Head of caudate nucleus (tissue), 42 donors: ENCODE measurements at places on chromosomes 11 and 22.
A peak's percentile ranks its signal among the peaks of the same experiment; 100 is the strongest.

- no peak for DNase-seq
Measured at GRCh38 chr11:59545179-59546020, 34.1 kb downstream of the OR4D9 start.

GRCh38 chr22:26124991-26125725, 44.1 kb upstream of the SEZ6L start:
- DNase-seq = no peak

DNA sequence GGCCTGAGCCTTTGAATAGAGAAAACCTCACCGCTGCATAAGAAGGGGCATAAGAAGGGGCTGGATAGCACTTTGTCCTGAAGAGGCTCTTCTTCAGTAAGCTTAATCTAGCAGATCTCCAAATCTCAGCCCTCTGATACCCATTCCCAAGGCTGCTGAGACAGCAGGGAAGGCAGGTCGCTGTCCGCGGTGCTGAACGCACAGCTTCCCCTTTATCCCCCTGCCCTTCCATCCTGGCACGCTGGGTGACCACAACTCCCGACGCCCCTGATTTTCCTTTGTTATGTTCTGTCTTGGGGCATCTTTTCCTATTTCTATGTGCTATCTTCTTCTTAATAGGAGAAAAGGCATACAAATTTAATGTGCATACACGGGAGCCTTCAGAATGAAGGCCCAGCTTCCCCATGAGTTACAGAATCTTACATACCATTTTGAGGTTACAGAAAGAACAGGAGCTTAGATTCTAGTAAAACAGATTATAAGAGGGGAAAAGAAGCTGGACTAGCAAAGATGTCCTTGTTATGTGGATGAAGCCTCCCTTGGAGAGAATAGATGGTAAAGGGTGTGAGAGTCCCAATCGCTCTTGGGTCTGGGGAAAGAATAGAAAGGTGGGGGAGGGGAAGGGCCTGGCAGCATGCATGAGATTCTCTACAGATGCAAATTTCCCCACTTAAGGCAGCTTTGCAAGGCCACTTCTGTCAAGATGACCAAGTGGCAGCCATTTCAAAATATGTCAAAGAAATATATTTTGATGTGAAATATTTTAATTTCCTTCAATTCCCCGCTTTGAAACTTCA, 5.7 kb upstream of the SULT4A1 start:
- DNase-seq = peak; percentile 43

DNA sequence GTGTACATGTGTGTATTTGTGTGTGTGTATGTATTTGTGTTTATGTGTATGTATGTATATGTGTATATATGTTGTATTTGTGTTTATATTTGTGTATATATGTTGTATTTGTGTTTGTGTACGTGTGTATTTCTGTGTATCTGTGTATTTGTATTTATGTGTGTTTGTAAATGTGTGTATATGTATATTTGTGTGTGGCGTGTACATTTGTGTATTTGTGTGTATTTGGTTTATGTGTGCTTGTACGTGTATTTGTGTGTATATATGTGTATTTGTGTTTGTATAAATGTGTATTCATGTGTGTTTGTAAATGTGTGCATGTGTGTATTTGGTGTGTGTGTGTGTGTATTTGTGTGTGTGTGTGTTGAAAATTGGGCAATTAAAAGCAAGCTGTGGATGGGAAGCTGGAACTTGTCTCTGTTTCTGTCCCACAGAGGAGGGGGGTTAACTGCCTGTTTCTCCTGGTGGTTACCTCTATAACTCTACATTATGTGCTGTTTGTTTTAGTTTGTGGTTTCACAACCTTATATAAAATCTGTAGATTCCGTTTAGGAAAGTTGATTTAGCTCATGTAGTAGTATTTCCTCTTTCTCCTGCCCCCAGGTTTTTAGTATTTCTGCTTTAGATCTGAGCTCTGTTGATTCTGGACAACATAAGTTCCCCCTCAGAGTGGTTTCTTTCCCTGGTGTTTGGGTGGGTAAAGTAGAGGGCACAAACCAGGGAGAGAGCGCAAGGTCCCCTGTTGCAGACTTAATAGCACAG, 28.9 kb downstream of the AP2A2 start:
- DNase-seq = no peak

- no peak for DNase-seq
Measured at GRCh38 chr22:48226026-48227013, 1463.9 kb downstream of the TBC1D22A start.

DNA sequence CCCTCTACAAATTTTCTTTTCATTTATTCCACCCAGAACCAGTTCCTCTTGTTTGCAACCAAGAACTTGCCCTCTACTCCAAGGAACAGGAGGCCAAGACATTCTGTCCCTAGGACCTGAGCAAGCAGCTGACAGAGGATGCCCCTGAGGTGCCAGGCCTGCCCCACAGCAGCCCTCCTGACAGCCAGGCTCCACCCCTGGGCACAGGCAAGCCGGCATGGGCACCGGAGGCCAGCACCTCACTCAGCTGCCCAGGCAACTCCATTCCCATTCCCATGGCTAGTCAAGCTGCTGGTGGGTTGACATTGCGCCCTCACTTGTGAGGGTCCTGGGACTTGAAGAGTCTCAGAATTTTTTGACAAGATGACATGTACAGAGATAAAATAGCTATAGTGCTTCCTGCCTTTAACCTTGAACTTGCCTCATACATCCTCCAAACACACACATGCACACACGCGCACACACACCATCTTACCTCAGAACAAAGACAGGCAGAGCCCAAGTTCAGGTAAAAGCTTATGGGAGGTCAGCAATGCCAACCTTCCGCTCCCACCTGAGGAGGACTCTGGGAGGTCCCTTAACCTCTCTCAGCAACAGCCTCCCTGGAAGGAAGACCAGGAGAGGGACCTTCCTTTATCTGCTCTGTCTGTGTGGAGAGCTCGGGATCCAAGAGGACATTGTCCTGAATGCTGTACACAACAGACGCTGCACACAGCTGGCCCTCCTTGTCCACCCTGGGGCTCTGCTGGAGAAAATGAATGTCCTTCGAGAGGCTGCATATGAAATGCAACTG, 620.9 kb upstream of the CADM1 start:
- DNase-seq = no peak

DNA sequence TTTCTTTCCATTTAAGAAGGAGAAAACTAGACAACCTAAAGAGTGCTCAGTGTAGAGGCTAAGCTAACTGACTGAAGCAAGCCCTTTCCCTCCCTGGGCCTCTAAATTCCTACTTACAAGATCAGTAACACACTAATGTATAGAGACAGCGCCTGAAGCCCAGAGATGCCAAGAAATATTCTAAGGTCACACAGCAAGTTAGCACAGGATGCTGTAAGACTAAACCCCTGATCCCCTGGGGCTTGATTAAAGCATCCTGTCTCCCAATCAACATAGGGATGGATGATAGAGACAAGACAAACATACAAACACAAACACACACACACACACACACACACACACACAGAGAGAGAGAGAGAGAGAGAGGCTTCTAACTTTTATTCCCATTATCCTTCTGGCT, 5.6 kb downstream of the LARGE1 start:
- no peak for DNase-seq

GRCh38 chr22:32699686-32700085, 101.8 kb upstream of the TIMP3 start:
- DNase-seq = no peak

GRCh38 chr11:16924826-16925560, 89.2 kb downstream of the PLEKHA7 start:
- DNase-seq = peak; percentile 59

DNA sequence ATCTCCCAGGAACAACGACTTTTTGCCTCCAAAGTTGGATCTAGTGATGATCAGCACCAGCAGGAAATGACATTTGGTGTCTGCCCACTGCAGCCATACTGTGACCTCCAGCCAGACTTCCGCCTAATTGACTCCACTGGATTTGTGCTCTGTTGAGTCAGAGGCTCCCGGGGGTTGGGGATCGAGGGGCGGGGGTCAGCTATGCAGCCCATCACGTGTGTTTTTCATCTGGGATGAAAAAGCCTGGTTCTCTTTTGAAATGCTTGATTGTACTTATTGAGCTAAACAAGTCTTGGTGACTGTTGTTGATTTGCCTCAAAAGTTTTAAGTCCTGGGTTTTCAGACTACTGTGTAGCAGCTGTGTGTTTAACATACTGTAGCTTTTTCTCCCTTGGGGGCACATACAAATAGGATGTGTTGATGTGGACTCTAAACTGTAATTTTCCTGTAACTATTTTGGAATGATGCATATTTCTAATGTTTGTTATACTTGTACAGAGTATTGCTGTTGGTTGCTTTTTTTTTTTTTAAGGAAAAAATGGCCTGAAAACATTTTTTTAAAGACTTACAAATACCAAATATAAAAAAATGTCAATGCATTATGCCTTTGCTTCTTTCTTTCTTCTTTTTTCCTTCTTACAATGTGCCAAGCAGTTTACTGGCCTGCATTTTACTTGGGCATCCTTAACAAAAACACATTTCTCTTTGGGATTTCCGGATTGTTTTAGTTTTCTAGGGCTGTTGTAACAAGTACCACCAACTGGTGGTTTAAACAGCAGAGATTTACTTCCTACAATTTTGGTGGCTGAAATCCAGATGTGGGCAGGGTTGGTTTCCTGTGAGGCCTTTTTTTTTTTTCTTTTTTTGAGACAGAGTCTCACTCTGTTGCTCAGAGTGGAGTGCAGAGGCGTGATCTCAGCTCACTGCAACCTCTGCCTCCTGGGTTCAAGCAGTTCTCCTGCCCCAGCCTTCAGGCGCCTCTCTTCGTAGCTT, 46.1 kb upstream of the OR4B1 start:
- DNase-seq = no peak

- no peak for DNase-seq
Measured at GRCh38 chr11:40183073-40184064, 1276.1 kb downstream of the LRRC4C start.

DNA sequence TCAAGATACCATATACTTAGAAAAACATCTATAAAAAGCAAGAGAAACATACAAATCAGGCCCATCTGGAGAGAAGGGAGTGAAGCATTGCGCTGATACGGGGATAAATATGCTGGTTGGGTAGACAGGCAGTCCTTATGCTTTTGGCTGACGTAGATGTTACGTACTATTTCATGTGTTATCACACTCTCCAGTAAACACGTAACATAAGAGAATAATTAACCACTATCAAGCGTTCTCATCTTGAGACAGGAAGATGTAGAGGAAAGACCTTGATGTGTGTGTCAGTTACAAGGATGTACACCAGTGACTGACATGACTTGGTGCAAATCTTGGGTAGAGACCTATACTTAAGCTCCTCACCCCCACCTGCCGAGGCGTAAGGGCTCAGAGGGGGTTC, 86.7 kb upstream of the PRODH start:
- DNase-seq = no peak

DNA sequence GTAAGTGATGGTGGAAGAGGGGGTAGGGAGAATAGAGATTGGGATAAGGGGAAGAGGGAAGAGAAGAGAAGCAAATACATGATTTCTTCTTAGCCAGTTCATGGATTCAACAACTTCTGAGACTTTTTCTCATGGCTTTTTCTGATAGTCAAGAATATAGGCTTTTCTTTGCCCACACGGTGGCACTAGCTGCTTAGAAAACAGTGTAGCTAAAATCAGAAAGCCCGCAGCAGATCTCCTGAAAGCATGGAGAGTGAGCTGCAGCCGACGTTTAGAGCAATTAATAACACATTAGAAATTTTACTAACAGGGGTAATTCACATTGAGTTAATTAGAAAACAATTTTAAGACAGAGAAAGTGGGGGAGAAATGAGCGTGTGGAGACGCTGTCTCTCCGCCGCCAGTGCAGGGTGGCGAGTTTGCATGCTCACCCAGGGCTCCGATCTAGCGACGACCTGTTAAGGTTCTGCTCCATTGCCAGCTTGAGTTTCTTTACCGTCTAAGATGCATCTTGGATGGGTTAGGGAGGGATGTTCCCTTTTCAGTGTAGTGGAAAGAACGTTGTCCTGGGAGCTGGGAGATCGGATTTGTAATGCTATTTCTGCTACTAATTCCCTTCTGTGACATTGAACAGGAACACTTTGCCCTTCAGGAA, 3.3 kb upstream of the RAG1 start:
- peak; percentile 43 for DNase-seq

GRCh38 chr11:42422090-42422489, 889.7 kb upstream of the API5 start:
- no peak for DNase-seq

GRCh38 chr11:117374316-117375055, 46.8 kb downstream of the CEP164 start:
- DNase-seq = no peak

- DNase-seq = no peak
Measured at GRCh38 chr11:36605221-36606216, 7.5 kb upstream of the RAG2 start.

DNA sequence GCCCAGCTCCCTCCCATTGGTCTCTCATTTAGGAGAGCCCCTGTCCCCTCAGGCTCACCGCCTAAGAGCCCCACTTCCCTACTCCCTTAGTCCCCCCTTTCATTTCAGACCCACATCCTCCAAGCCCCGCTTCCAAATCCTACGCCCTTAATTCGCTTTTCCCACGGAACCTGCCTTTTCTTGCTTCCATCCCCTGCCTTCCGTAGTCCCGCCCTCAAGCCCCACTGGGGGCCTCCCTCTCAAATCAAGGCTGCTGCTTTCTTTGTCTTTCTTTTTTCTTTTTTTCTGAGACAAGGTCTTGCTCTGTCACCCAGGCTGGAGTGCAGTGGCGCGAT, 396 bp downstream of the CCDC157 start:
- no peak for DNase-seq

DNA sequence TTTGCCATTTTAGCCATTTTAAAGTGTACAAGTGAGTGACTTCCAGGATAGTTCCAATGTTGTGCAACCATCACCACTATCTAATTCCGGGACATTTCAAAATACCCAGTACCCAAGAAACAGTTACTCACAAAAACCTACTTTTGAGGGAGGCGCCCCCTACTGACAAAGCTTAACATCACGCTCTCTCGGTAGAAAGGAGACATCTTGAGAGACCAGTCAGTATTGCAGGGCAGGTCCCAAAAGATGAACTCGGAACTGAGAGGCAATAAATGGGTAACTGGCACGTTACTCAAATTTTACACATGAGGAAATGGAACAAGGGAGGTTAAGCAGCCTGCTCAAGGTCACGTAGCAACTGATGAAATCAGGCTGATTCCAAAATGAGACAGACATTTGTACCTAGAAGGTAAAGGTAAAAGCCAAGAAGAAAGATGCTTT, 50.0 kb upstream of the POU2AF1 start:
- DNase-seq = no peak

DNA sequence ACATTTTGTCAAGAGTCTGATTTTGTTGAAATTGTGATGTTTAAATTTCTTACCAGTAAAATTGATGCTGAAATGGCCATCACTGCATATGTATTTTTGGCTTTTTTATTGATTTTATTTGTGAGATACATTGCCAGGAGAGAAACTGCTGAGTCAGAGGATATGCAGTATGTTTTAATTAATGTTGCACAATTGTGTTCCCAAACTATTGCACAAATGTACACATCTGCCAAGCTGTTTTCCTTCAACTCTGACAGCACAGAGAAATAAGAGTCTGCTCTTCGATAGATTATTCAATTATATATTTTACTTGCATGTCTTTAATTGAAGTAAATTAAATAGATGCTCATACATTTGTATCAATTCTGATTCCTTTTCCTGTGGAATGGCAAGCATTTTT, 640.2 kb upstream of the LUZP2 start:
- no peak for DNase-seq

GRCh38 chr11:4539603-4540219, 5.3 kb upstream of the OR52M1 start:
- DNase-seq = peak; percentile 34

- DNase-seq = no peak
Measured at GRCh38 chr22:23260645-23261581, 80.6 kb downstream of the BCR start.
